ENCODE measurements at places on chromosomes 13 and 19. TPM values are rescaled to one million over a fixed set of nuclear protein-coding genes. Genes with fewer than 3 reads are reported as not detected.

FCHO1 gene
- total RNA-seq, result 0.80 TPM

DNA sequence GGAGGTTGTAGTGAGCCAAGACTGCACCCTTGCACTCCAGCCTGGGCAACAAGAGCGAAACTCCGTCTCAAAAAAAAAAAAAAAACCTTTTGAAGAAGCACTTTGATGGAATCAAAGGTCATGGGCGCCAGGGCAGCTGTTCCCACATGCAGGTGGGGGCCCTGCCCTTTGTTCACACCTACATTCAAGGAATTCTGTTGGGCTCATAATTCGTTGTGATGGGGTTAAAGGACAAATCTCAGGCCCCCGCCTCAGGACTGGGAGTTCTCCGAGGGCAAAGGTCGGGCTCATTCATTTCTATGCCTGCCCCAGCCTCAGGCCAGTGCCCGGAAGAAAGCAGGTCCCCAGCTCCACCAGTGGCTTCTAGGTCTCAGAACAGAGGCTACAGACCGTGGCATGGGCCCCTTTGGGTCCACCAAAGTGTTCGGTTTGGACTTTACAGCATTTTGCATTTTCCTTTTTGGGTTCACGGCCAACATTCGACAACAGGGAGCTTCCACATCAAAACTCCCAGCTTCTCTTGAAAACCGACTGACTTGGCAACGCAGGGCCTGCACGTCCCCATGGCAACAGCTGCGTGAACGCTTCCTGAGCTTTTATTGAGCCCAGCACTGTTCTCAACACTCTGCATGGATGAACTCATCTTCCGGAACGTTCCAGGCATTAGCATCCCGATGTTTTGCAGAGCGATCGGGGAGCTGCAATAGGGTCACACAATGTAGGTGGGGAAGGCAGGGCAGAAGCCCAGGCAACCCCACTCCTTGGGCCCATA lies 10.1 kb upstream of the GTF2F1 start:
- no peak for DNase-seq

- no peak for DNase-seq
Observed at GRCh38 chr19:55490478-55491432, 2.5 kb downstream of the SSC5D start.

GRCh38 chr13:73794755-73795154 lies 339.4 kb downstream of the KLF12 start:
- DNase-seq, result no peak

GRCh38 chr19:55384920-55385723 lies 610 bp upstream of the RPL28 start:
- DNase-seq, result peak; percentile 92

Data from LHCN-M2 (cell line).